ENCODE measurements at places on chromosomes 2 and 18. TPM values are rescaled to one million over a fixed set of nuclear protein-coding genes. Genes with fewer than 3 reads are reported as not detected.

INHBB gene
- 2.8 TPM for total RNA-seq

ALPP gene
- not detected for total RNA-seq

HOXD13 gene
- not detected for total RNA-seq

NT5DC4 gene
- total RNA-seq: 0.21 TPM

CCDC74B gene
- 1.0 TPM for total RNA-seq

ECEL1 gene
- total RNA-seq: 0.31 TPM

GRB14 gene
- total RNA-seq: 19.7 TPM

KCNJ13 gene
- total RNA-seq: not detected

RALB gene
- 56.4 TPM for total RNA-seq

SDC1 gene
- total RNA-seq: 44.2 TPM

MAPK4 gene
- total RNA-seq: 5.2 TPM

PRKAG3 gene
- 19.7 TPM for total RNA-seq

CNTNAP5 gene
- total RNA-seq: 1.7 TPM

SULT1C4 gene
- total RNA-seq: 34.4 TPM

EPC2 gene
- 45.2 TPM for total RNA-seq

SH3RF3 gene
- total RNA-seq: 10.1 TPM

MPP4 gene
- 0.51 TPM for total RNA-seq

SLC9A4 gene
- total RNA-seq: 0.10 TPM

CDH19 gene
- total RNA-seq: 10.8 TPM

GLI2 gene
- 6.9 TPM for total RNA-seq

FRZB gene
- 38.0 TPM for total RNA-seq

IL1R2 gene
- 5.7 TPM for total RNA-seq

VSNL1 gene
- 20.6 TPM for total RNA-seq

CACNB4 gene
- 13.7 TPM for total RNA-seq

PRKRA gene
- 59.8 TPM for total RNA-seq

RELCH gene
- total RNA-seq: 47.2 TPM

SERPINB4 gene
- total RNA-seq: not detected

TNFRSF11A gene
- total RNA-seq: 4.8 TPM

RAX gene
- not detected for total RNA-seq

RFTN2 gene
- 20.4 TPM for total RNA-seq

SRD5A2 gene
- 0.10 TPM for total RNA-seq

COL3A1 gene
- total RNA-seq: 6,407 TPM

RAB6C gene
- 0.10 TPM for total RNA-seq

CD226 gene
- 2.1 TPM for total RNA-seq

METTL8 gene
- total RNA-seq: 18.7 TPM

Data from tongue (tissue), 3 donors.